T-helper 2 cell (primary cell): ENCODE measurements at places on chromosomes 4 and X.

GRCh38 chrX:135463937-135464336, 42.2 kb downstream of the SMIM10L2A start:
- peak; percentile 26 for DNase-seq

- no peak for DNase-seq
Measured at GRCh38 chr4:189029976-189030504, 890.8 kb downstream of the TRIML1 start.

GRCh38 chr4:155012469-155012868, 196.0 kb upstream of the NPY2R start:
- DNase-seq: no peak

DNA sequence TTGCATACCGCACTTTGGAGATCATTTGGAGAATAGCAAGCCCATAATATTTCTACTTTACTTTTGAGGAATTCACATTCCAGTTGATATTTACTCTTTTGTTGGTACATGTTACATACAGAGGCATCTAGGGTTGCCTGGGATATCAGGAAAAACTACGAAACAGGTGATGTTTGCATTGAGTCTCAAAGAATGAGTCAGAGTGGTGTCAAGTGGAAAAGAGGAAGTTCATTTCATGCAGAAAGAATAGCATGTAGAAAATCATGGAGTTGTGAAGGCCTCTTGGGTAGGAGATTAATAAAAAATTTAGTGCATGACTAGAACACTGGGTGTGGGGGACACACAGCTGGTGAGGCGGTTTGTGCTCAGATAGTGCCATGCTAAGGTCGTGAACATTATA, 33.5 kb upstream of the ELOVL6 start:
- no peak for DNase-seq

DNA sequence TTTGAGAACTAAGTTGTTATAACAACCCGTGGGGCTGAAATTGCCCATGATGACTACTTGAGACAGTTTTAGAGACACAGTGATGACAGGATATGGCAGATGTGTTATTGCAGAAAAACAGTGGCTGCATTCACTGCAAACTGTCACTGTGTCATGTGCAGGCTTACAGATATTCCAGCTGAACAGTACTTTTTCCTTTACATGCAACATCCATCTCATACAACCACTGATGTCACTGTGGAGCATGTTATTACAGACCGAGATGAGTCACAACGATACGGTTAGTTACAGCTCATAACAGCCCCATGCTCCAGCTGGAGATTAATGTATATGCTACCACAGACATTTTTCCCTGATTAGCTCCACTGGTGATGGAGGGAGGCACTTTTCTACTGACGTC, 207.4 kb downstream of the TMA16 start:
- DNase-seq: no peak

- DNase-seq: no peak
Measured at GRCh38 chr4:1753697-1754311, 32.5 kb downstream of the TACC3 start.

- no peak for DNase-seq
Measured at GRCh38 chrX:153769158-153769864, 5.3 kb downstream of the PLXNB3 start.
